ENCODE measurements at places on chromosomes 2 and 18.
A peak's percentile ranks its signal among the peaks of the same experiment; 100 is the strongest.

DNA sequence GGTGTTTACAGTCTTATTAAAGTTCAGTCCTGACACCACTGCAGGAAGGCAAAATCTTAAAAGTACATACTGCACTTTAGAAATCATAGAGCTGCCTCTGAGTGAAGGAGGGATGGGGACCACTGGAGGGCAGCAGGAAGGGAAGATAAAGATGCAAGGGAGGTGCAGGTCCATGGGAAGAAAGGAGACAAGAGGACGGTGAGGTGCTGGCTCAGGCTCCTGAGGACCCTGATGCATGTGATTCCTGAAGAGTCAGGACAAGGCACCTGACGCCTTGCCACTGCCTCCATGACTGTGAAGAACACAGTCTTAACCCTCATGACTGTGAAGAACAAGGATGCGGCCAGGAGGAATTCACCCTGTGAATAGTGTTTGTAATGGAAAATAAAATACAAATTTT is 116.2 kb upstream of the NPAS2 start:
- no peak for DNase-seq

GRCh38 chr18:67766930-67767329 is 250.4 kb upstream of the DSEL start:
- no peak for DNase-seq

DNA sequence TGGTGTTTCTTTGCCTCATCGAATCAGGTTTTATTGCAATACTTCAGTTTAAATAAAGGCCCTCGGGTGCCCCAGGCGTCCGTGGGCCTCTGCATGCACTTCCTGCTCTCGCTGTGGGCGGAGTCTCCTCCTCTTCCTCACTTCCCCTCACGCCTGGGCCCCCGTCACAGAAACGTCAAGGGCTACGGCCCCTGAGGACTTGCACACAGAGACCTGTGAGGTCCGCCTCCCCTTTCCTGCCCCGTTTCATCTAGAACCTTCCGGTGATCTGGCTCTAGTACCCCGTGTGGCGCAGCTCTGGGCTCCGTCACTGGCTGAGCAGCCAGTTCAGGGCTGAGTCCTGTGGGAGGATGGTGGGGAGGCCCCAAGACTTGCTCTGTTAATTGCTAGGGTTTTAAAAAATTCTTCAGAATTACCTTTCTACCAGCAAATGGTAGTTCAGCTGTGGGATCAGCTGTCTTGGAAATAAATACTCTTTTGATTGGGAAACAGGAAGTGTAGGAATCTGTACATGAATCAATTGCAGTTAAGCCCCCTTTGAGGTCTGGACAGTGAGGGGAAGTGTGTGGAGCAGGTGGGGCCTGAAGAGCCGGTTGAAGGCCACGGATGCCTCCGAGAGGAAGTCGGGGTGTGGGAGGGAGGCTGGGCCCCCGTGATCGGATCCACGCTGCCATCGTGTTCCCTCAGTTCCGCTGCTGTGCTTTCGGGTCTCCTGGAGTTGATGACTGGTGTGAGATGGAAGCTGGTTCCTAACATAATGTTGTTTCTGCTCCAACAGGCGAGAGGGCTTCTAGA is 10.2 kb downstream of the NFATC1 start:
- peak; percentile 59 for DNase-seq

DNA sequence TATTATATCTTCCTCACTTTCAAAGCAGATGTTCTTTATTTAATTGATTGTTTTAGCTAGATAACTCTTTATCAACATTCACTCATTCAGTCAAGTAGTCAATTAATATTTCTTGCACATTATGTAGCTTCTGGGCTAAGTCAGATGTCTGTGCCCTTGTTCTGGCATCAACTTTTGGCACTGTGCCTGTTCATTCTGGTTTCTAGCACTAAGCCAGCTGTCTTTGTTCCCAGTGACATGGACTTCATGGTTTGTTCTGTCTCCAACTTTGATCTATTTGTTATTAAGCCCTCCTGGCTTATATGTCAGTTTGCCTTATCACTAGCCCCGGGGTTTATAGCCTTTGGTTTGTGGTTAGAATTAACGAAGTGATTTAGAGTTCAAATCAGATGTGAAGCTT is 247.9 kb upstream of the SYT4 start:
- peak; percentile 26 for DNase-seq

DNA sequence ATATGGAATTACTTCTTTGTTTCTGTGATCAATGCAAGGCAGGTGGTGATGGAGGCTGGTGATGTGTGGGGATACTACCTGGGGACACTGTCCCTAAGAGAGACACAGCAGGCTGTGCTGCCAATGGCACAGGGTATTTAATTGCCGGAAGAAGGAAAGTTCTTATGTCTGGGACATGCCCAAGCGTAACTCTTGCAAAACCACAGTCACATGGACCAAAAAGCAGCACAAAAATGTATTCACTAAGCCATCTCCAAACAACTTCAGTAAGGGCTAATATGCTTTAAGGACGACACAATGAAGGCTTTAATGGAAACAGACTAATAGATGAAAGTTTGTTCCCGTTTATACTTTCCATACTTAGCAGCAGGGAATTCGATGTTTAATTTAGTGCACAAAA is 49.7 kb upstream of the AP1S3 start:
- DNase-seq = no peak

- DNase-seq = no peak
Observed at GRCh38 chr2:155141418-155141817, 442.9 kb downstream of the KCNJ3 start.

DNA sequence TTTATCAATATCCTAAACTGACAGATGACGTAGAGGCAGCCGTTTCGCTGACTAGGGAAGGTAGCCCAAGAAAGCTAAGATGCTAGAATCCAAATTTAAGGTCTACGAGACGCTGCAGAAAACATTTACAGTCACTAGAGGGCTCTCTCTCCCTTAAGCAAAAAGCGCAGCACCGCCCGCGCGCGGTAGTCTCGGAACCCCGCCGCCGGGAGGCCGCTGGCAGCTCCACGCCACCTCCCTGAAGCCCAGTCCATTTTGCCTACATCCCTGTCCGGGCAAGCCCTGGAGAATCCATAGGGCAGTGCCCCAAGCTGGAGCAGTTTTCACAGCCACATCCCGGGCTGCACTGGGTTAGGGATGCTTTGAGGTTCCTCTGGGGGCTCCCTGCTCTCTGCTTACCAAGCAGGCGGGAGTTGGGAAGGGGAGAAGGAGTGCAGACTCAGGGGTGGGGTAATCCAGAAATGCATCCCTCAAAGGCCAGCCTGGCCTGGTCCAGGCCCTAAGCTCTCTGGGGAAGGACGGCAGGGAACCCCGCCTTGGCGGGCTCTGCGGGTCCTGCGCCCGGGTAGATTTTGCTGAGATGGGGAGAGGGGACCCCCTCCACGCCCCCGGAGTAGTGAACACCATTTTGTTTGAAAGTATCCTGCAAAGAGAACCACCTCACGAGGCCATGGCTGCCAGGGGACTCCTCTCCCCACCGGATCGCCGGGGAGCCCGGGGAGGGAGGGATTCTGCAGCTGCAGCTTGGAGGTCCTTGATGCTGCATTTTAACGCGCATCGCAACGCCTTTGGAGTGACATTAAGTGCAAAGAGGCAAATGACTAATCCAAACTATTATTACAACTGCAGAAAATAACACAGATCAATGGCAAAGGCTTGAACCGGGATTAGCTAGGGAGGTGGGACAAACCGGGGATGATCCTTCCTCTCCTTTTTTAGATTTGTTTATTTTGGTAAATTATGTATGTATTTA is 1.3 kb upstream of the DPYSL5 start:
- DNase-seq = peak; percentile 72

DNA sequence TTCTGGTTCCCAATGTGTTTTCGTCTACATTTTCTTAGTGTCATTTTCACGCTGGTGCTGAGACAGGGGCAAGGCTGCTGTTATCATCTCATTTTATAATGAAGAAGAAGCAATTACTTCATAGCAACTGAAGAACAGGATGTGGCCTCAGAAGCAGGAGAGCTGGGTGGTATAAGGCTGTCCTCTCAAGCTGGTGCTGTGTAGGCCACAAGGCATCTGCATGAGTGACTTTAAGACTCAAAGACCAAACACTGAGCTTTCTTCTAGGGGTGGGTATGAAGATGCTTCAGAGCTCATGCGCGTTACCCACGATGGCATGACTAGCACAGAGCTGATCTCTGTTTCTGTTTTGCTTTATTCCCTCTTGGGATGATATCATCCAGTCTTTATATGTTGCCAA is 7.3 kb downstream of the IL36G start:
- no peak for DNase-seq

- no peak for DNase-seq
Observed at GRCh38 chr2:134823431-134823830, 15.0 kb upstream of the ACMSD start.

DNA sequence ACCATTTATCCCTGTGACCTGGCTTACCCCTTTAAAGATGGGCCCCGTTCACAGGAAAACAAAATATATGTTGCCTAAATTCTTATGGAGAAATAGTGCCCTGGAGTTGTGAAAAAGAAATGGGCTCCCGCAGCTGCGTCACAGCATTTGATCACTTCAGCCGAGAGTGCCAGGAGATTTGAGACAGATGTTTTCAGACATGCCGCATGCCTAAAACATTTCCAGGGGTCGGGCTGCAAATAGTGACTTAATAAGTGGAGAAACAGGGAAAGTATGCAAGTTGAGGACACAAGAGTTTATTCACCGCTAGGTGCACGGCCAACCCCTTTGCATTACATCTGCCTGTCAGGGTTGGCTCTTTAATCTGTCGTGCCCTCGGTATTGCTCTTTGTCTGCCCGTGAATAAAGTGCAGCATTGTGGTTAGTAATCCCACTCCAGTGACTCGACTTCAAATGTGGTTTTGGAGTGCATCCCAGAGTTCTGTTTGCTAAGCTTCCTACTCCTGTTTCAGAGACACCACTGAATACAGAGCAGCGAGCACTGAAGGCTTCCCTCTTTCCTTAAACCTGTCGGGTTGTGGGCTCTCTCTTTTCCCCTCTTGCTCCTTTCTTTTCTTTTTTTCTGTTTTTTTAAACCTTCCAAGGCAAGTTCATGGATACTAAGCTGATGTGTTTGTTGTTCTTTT is 187.5 kb downstream of the LTBP1 start:
- peak; percentile 51 for DNase-seq

GRCh38 chr2:97005353-97005752 is 19.0 kb upstream of the FAM178B start:
- no peak for DNase-seq

DNA sequence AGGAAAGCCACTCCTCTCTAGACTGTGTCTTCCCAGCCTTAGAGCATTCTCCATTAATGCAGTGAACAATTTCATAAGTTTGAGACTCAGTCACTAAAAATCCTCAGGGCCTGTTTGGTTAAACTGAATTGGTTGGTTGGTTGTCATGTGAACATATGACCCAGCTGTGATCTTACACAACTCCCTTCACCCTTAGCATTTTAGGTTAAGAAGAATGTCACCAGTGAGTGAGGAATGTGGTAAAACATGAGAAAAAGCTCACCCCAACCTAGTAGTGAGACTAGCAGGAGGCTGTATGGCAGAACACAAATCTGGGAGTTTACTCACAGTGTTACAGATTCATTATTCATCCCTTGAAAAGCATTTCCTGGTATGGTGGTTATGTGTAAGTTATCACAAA is 32.4 kb downstream of the LHCGR start:
- no peak for DNase-seq

- no peak for DNase-seq
Observed at GRCh38 chr2:238042849-238043584, 17.8 kb upstream of the SCLY start.

DNA sequence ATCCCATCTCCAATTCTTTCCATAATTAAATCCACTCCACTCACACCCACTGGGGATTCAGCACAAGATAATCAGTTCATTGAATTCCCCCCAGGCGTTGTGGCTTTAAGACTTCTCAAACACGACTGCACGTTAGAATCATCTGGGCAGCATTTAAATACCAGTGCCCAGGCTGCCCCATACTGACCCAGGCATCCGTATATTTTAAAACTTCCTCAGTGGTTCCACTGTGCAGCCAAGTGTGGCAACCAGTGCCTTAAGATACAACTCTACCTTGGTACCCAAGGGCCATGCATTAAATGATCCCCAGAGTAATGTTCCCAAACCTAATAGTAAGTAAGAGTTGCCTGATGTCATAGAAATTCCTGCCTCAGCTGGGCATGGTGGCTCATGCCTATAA is 54.3 kb upstream of the BZW1 start:
- DNase-seq = no peak

DNA sequence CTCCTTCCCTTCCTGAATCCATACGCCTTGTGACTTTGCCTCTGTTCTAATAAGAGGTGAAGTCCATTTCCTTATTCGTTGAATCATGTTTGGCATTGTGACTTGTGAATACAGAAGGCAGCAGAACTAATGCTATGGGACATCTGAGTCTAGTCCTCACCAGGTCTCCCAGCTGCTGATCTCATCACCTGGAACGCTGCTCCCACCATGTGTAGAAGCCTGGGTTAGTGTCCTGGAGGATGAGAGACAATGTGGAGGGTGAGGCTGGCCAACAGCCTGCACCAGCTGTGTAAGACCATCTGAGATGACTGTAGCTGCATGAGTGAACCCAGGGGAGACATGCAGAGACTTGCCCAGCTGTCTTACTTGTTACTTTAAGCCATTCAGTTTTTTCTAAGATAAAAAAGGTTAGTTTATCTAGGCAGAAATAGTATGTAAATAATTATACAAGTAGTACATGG is 3.5 kb upstream of the HAAO start:
- no peak for DNase-seq

- DNase-seq = peak; percentile 69
Observed at GRCh38 chr2:170812710-170813600, 3.7 kb upstream of the GAD1 start.

- peak; percentile 60 for DNase-seq
Observed at GRCh38 chr2:119659601-119660342, 19.2 kb upstream of the TMEM177 start.
